Liver (tissue), 10 donors: ENCODE measurements at places on chromosomes 2 and 18. TPM values are rescaled to one million over a fixed set of nuclear protein-coding genes. Genes with fewer than 3 reads are reported as not detected.

- H3K4me3 ChIP-seq, result no peak overlapping the region
- no peak overlapping the region for H3K27ac ChIP-seq
- H3K27me3 ChIP-seq, result no peaks in the 10 kb centered on the region
- no peak for DNase-seq
- H3K36me3 ChIP-seq, result no peaks in the 10 kb centered on the region
- H3K4me1 ChIP-seq, result no peaks in the 10 kb centered on the region
These were observed 42.6 kb downstream of the TTR start for GRCh38 chr18:31634331-31634713.

DLGAP1 gene
- polyA plus RNA-seq, result not detected

- peak within 1 kb of the TSS; percentile 69 for H3K4me3 ChIP-seq
- DNase-seq, result no peak
- H3K36me3 ChIP-seq, result no peaks in the 10 kb centered on the region
- H3K4me1 ChIP-seq, result peaks cover 49% of the 10 kb centered on the region
These were observed at the start of gene BCL11A for GRCh38 chr2:60553495-60554073. TSS of gene BCL11A (minus strand) at chr2:60553654. CDS start at chr2:60553270, 384 bp downstream.

DNA sequence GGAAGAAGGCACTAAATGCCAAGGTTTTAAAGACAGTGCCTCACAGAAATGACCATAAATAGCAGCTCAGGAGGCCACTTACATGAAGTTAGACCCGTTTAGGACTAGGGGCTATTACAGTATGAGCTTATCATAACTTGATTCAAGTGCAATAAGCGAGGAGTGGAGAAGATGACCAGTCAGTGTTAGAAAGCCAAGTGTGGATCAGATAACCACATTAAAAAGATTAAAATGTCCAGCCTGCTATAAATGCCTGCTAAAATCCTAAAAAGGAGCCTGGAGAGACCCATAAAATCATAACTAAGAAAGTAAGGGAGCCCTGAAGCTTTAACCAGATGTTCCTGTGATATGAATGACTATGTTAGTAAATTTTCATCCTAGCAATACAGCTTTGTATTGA, 117.5 kb upstream of the ZNF521 start:
- H3K36me3 ChIP-seq, result no peaks in the 10 kb centered on the region
- H3K4me3 ChIP-seq, result no peak overlapping the region
- no peak overlapping the region for H3K27ac ChIP-seq

DNA sequence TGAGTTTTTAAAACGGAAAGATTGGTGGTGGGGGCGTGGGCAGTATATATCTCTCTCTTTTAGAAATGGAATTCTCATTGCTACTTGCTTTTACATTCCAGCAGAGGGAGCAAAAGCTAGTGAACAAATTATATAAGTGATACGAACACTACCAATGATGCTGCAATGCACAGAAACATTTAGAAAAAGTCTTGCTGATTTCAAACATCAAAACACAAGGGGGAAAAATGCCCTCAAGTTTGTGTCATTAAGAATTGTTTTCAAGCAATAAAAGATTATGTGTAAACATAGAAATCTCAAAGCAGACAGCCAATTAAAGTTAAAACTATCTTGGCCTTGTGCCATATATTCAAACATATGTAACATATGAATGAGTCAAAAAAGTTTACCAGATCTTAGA, 296.3 kb upstream of the KCNJ3 start:
- no peak overlapping the region for H3K27ac ChIP-seq
- no peaks in the 10 kb centered on the region for H3K4me1 ChIP-seq
- no peak overlapping the region for H3K4me3 ChIP-seq
- no peaks in the 10 kb centered on the region for H3K27me3 ChIP-seq

DNA sequence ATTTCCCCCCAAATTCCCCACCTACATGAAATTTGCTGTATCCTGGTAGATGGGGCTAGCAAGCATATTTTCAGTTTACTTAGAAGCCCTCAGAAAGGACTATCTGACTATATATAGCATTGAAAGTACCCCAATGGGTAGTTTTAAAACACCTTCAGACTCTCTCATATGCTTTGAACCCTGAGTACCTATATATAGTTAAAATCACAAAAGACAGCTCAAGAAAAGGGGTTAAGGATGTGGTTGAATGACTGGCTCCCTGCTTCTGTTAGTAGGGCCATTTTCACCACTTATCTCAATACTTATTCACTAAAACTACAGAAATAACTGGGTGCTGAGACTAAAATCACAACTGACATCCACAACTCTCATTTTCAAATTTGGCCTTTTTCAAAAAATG, 18.5 kb downstream of the WDPCP start:
- H3K27ac ChIP-seq, result no peak overlapping the region
- H3K27me3 ChIP-seq, result no peaks in the 10 kb centered on the region
- no peaks in the 10 kb centered on the region for H3K4me1 ChIP-seq
- no peak for DNase-seq

DNA sequence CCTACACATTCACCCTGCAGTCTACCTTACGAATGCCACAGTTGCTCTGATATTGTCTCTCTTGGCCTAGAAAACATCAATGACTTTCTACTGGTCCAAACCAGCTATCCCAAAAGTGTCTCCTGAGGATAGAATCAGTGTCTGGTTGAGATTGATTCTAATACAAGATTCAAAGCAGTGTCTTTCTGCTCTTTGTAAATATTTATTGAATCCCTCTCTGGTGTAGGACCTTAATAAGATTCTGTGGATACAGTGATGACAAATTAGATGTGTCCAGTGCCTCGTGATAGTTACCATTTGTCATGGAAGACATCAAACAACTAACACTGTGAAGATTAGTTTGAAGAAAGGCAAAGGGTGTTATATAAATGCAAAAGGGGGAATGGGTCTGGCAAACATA, 380.7 kb upstream of the TRIB2 start:
- no peak overlapping the region for H3K27ac ChIP-seq
- DNase-seq, result no peak
- H3K4me3 ChIP-seq, result no peak overlapping the region
- H3K4me1 ChIP-seq, result no peaks in the 10 kb centered on the region
- H3K36me3 ChIP-seq, result no peaks in the 10 kb centered on the region
- H3K27me3 ChIP-seq, result no peaks in the 10 kb centered on the region

GRCh38 chr2:6113786-6114185, 421.6 kb downstream of the SOX11 start:
- no peaks in the 10 kb centered on the region for H3K27me3 ChIP-seq
- H3K4me3 ChIP-seq, result no peak overlapping the region
- H3K36me3 ChIP-seq, result no peaks in the 10 kb centered on the region
- no peak for DNase-seq
- no peaks in the 10 kb centered on the region for H3K4me1 ChIP-seq

FSHR gene
- not detected for polyA plus RNA-seq

DNA sequence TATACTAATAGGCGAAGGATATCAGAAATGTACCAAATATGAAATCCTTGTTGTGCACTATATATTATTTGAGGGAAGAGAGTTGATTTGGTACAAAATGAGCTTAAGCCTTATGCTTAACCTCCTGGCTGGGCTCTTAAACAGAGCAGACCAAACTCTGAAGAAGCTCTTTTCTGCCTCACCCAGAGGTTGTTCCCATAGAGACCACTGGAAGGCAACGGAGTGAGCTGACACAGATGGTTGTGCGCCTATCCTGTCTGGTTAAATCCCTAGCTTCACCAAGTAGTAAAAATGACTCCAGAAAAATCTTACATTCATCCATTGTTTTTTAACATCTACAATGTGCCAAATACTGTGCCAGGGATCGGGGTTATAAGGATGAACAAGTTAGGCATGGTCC, 55.9 kb upstream of the NOL4 start:
- no peak overlapping the region for H3K4me3 ChIP-seq
- no peak overlapping the region for H3K27ac ChIP-seq

RUFY4 gene
- 0.08 TPM for polyA plus RNA-seq

TUBB6 gene
- 5.5 TPM for polyA plus RNA-seq

DNA sequence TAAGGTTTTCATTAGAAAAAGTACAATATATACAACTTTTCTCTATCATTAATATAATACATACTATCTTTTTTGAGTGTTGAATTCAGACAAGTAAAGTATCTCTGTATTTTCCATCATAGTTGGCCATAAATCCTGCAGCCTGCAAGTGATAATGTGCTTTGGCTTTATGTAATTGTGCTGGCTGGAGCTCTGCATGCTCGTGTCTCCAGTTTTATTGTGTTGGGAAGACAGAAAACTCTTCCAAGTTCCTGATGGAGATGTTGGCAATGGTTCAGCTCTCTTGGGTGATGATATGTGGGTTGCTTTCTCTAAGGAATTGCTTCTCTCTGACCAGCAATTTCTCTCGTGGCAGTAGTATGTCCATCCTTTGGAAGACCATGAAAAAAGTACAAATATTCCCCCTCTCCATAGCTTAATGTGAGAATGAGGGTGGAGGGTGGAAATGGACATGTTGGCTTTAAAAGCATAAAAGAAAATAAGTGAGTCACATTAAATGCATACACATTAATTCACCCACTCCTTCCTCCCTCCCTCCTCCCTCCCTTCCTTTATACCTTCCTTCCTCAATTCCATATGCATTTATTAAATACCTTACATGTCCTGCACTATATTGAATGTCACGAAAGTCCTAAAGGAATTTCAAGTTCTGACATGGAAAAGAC, 344.2 kb downstream of the MTX2 start:
- no peaks in the 10 kb centered on the region for H3K4me1 ChIP-seq
- no peak overlapping the region for H3K27ac ChIP-seq
- no peaks in the 10 kb centered on the region for H3K27me3 ChIP-seq
- no peak for DNase-seq
- H3K36me3 ChIP-seq, result no peaks in the 10 kb centered on the region
- H3K4me3 ChIP-seq, result no peak overlapping the region

- DNase-seq, result no peak
- H3K27ac ChIP-seq, result no peak overlapping the region
- no peaks in the 10 kb centered on the region for H3K4me1 ChIP-seq
- H3K36me3 ChIP-seq, result peaks cover 6% of the 10 kb centered on the region
These were observed 9.2 kb upstream of the D2HGDH start for GRCh38 chr2:241724975-241725870.

TANC1 gene
- polyA plus RNA-seq, result 3.7 TPM

DNA sequence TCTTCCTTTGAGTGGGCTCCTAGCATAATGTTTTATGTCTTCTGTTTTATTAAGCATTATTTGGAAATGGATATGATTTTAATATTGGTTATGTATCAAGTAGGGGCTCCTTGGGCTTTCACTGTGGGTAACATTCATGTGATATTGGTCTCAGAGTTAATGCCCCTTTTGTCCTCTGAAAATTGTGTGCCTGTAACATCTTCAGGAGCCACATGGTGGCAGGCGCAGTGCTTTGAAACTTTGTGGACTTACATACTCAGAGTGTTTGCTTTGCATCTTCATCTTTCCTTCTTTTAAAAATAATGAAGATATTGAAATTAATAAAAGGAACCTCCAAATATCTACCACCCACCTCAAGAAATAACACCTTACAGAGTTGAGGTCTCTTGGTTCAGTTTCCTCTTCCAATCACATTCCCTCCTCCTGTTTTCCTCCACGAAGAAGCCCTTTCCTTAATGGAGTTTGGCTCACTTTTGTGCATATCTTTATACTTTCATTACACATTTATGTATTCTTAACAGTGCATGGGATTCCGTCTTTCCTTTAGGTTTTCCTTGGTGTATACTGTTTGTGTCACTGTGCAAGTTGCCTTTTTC, 73.5 kb downstream of the LIMS1 start:
- no peaks in the 10 kb centered on the region for H3K27me3 ChIP-seq
- DNase-seq, result no peak
- H3K27ac ChIP-seq, result no peak overlapping the region

DNA sequence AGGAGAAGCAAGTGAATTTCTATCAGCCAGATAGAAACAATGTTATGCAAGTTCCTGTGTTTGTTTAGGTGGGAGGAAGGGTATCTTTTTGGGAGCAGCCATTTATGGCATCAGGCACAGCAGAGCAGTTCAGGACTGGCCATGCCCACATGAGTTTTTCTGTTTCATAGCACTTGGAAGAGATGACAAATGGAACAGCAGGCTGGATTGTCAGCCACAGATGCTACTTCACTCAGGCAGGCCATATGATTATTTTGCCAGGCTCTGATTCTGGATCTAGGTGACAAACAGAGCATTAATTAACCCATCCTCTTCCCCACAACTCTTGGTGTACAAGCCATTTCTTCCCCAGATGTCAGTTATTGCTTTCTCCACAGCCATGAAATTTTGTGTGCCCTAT, 63.8 kb downstream of the GALNT13 start:
- no peak for DNase-seq
- no peaks in the 10 kb centered on the region for H3K36me3 ChIP-seq
- no peak overlapping the region for H3K4me3 ChIP-seq
- H3K27me3 ChIP-seq, result no peaks in the 10 kb centered on the region
- no peaks in the 10 kb centered on the region for H3K4me1 ChIP-seq

ADAM23 gene
- polyA plus RNA-seq, result not detected

- no peak overlapping the region for H3K4me3 ChIP-seq
- no peaks in the 10 kb centered on the region for H3K27me3 ChIP-seq
- peak overlapping the region; percentile 19 for H3K27ac ChIP-seq
- DNase-seq, result no peak
These were observed 68.8 kb upstream of the CD28 start for GRCh38 chr2:203637471-203638167.

DNA sequence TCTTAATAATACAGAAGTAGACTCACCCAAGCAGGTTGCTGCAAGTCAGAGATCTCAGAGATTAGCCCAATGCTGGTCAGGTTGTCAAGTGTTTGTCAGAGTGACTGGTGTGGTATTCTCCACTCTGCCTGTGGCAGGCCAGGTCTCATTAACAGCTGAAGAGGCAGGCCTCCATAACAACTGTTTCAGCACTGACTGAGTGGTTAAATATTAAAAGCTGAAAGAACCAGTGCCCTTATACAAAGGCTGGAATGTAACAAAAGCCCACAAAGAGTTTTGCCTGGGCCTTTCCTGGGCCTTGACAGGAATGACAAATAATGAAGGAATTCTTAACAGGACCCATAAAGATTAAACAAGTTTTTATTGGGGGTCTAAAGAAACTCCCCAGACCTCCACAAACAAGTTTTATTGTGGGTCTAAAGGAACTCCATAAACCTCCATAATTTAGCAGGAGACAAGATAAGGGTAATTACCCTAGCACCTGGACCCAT, 26.8 kb downstream of the SULT1C2 start:
- no peak for DNase-seq
- H3K27ac ChIP-seq, result no peak overlapping the region
- no peaks in the 10 kb centered on the region for H3K4me1 ChIP-seq
- no peaks in the 10 kb centered on the region for H3K27me3 ChIP-seq

GRCh38 chr18:41974796-41975201, 19.8 kb downstream of the PIK3C3 start:
- H3K4me3 ChIP-seq, result no peak overlapping the region
- H3K27ac ChIP-seq, result no peak overlapping the region
- peaks cover 15% of the 10 kb centered on the region for H3K36me3 ChIP-seq
- no peak for DNase-seq
- no peaks in the 10 kb centered on the region for H3K27me3 ChIP-seq
